CMK (cell line): ENCODE measurements at places on chromosomes 11 and 22.

DNA sequence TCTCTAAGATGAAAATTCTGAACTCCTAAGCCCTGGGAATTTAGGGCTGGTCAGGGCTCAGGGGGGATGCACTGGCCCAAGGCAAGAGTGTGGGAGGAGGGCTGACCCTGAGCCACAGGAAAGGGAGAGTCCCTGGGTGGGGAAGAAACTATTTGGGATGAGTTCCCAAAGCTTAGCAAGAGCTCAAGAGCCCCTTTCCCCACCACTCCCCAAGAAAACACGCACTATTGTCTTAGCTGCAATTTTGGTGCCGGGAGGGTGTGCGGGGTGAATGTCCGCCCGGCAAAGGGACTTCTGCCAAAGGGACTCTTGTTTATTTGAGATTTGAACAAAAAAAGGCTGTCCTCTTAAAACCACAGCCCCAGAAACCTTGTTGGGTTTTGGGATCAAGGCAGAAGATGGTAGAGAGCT is 37.0 kb downstream of the KIAA1671 start:
- DNase-seq: no peak

GRCh38 chr11:16876053-16876752 is 137.8 kb downstream of the C11orf58 start:
- DNase-seq: no peak

GRCh38 chr11:68275721-68276507 is 4.1 kb upstream of the C11orf24 start:
- no peak for DNase-seq

DNA sequence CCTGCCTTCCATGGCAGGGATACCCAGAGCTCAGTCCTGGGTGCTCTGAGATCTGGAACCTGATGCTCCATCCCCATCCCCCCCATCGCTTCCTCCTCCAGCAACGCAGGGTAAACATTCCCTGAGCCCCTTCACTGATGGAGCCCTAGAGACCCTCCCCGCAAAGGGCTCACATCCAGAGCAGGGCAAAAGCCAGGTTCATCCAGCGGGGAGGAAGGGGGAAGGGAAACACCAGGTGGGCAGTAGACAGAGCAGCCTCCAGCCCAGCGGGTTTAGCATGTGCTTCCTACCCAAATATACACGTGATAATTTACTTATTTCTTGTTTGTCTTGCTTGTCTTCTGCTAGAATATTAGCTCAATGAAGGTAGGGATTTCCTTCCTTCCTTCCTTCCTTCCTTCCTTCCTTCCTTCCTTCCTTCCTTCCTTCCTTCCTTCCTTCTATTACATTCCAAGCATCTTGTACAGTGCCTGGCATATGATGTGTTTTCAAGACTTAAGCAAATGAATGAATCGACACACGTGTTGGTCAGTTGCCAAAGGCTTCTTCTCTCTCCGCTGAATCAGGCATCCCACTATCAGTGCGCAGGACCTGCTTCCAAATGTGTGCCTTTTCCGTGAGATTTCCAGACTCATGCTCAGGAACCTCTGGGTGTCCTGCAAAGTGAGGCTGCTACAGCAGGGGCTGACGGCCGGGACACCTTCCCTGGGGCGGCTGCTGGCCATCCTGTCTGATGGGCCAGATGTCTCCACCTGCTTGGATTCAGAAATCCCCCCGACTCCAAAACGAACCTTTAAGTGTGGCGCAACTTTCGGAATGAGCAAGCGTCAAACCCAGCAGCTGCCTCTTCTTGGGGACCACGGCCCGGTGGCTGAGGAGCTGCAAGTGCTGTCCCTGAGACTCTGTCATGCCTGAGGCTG is 955.1 kb downstream of the BRD1 start:
- no peak for DNase-seq

DNA sequence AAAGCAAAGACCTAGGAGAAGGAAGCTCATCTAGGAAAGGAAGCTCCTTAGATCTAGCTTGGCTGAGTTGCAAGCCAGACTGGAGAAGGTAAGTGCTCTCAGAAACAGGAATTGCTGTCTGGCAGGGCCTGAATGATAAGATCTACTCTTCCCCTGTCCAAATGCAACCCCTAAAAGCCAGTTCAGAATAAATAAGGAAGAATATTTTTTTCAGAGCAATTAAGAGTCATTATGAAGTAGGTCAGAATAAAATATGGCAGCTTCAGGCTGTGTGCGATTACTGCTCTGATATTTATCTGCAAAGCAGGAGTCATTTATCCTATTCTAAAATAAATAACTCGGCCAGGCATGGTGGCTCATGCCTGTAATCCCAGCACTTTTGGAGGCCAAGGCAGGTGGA is 82.1 kb downstream of the PIWIL4 start:
- DNase-seq: no peak

DNA sequence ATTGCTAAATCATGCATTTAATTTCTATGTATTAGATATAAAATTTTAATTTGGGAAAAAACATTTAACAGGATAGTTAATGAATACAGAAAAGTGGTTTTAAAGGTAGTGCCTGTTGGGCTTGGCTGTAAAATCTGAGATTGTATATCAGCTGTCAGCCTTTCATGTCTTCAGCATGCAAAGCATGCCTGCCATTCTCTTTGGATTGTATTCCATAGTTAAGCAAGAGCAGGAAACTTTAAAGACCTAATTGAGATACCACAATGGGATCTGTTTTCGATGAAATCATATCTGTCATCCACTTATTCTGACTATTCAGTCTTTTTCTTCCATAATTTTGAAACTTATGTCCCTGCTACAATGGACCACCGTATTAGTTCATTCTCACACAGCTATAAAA is 451.0 kb upstream of the DDI1 start:
- DNase-seq: no peak

DNA sequence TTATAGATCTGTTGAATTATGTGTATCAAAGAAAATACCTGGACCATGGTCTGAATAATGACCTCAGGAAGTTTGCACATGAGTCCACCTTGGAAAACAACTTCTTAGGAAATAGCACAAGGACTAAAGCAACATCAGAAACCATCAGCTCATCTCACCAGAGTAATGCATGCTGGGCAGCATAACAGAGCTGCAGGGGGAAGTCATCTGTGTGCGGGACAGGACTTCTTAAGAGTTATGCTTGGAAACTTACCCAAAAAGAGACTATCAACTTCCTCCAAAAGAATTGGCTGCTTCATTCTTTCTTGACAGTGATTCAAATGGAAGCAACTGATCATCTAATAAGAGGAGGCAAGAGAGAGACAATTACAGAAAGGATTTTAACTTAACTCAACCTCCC is 2.5 kb downstream of the OR56B4 start:
- DNase-seq: no peak

- no peak for DNase-seq
These were observed 17.7 kb downstream of the BSX start for GRCh38 chr11:122963961-122964360.

DNA sequence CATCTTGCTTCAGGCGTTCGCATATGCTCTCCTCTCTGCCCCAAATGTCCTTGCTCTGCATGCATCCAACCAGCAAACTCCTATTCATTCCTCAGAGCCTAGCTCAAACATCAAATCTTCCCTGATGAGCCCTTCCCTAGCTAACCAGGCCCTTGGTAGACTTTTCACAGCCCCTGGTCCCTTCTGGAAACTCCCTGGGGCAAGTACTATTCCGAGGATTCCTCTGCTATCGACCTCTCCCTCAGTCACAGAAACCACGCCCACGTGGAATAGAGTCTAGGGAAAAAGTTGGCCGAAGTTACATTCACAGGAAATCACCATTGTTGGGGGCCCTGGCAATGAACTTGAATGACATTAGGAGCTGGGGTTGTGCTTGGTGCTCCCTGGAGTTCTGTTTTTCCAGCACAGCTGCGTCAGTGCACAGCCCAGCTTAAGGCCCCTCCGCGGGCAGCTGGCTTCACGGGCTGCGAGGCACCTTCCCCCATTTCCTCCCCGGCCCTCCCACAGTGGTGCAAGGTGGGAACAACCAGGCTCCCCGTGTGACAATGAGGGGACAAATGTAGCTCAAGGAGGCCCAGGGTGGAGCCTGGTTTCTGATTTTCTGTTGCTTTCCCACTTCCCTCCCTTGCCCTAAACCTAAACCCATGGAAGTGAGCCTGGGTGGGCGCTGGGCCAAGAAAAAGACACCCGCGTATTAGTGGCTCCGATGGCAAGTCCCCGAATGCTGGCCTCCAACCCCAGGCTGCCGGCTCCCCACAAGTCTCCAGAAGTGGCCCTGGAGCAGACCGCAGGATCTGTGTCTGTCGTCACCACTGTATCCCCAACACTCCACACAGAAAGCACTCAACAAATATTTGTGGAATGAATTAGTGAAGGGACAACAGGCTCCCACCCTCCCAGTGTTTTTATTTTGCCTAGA is 4.3 kb upstream of the ATP5MGL start:
- no peak for DNase-seq

DNA sequence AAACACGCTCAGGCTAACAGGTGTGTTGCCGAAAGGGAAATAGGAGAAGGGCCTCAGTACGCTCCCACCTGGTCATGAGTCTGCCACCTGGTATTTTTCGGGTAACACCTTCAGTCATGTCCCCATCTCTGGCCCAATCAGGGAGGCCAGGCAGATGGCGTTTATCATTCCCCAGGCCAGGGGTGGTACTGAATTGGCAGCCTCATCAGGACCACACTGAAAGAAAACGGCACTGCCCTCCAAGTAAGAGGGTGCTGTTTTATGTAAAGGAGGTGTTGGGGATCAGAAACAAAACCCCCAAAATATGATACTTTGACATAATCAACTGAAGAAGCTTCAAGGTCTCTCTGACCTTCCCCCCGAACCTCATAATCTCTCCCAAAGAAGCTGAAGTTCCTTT is 58.9 kb downstream of the RCN1 start:
- DNase-seq: no peak

DNA sequence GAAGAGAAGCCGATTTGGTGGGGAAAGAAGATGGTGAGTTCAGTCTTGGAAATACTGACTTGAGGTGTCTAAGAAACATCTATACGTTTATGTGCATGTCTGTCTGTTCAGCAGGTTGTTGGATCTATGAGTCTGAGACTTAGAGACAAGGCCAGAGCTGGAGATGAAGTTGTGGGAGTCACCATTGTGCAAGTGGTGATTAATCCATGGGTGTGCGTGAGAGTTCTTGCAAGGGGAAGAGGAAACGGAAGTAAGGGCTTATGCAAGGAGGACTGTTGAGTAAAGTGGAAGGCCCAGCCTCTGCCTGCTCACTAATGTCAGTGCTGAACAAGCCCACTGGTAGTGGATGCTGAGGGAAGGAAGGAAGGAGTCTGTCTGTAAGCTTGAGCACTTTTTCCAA is 9.7 kb downstream of the TMEM45B start:
- DNase-seq: no peak

DNA sequence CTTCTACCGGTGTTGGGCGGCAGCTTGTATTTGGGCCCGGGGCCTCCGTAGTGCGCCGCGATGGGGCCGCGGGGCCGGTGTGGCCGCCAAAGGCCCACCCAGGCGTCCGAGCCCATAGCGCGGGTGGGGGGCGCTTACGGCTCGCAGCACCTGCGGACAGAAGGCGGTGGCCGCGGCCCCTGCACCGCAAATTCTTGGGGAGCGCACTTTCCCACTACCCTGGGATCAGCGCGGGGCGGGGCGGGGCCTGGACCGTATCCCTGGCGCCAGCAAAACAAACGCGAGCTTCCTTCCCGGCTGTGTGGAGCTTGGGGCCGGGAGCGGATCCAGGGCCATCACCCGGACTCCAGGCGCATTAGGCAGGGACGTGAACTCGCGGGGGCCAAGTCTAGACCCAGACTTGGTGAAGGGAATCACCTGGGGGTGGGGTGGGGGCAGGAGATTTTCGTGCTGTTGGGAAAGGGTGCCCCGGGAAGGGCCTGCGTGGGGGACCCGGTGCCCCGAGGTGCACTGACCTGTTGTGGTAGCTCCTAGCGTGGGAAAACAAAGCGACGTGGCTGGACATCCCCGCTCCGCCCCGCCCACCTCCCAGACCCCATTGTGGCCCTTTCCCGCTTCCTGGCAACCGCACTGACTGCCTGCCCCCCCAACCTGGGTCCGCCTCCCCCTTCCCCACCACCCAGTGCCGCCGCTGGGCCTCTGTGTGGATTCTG is 2.3 kb upstream of the TYMP start:
- DNase-seq: no peak

GRCh38 chr22:36619797-36620399 is 83.7 kb downstream of the CACNG2 start:
- DNase-seq: no peak

GRCh38 chr22:17359501-17359900 is 9.8 kb upstream of the CECR2 start:
- no peak for DNase-seq

- DNase-seq: no peak
These were observed 1.9 kb downstream of the EHBP1L1 start for GRCh38 chr11:65577756-65578109.

DNA sequence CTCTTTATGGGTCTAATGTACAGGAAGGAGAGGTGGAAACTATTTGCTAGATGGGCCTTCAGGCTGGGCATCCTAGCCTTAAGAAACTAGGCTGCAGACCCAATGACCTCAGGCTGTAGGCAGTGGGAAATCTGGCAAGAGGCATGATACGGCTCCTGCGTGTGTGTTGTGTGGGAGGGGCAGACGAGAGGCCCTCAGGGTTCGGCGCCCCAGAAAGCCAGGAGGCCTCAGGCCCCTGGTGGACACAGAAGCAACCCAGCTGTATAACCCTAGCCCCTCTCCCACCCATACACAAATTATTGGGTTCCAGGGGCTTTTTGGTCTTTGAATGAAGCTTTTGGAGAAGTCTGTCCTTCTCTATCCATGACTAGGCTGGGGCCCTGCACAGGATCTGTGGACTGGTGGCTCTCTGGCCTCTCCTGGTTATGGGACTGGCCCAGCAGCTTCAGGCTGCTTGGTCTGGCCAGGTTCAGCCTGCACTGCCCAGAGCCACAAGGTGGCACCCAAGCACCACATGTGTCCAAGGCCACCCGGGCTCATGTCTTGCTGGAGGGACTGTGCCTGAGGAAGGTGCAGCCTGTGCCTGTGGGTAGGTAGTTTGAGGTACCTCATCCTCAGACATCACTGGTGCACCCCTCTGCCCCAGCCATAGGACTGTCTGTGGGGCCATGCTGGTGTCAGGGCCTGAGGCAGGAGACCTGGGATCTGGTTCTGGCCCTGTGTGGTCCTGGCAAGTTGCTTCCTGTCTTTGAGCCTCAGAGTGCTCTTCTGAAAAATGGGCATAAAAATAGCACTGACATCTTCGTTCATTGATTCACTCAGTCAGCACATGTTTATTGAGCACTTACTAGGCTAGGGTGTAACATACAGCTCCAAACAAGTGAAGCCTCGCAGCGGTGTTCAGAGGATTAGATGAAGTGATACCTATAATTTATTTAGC is 87.5 kb downstream of the RRM1 start:
- DNase-seq: no peak

DNA sequence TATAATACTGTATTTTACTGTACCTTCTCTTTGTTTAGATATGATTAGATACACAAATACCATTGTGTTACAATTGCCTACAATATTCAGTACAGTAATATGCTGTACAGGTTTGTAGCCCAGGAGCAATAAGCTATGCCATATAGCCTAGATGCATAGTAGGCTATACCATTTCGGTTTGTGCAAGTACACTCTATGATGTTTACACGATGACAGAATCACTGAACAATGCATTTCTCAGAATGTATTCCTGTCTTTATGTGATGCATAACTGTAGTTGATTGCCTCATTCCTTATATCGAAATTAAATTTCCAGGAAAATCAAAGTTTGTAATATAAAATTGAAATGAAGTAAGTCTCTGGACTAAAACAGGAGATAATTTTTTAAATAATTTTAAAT is 49.3 kb upstream of the OR5P2 start:
- DNase-seq: no peak

GRCh38 chr11:126630488-126630887 is 275.0 kb downstream of the ST3GAL4 start:
- DNase-seq: no peak
